ENCODE measurements at places on chromosomes 3 and 15. TPM values are rescaled to one million over a fixed set of nuclear protein-coding genes. Genes with fewer than 3 reads are reported as not detected.
A peak's percentile ranks its signal among the peaks of the same experiment; 100 is the strongest.

DNA sequence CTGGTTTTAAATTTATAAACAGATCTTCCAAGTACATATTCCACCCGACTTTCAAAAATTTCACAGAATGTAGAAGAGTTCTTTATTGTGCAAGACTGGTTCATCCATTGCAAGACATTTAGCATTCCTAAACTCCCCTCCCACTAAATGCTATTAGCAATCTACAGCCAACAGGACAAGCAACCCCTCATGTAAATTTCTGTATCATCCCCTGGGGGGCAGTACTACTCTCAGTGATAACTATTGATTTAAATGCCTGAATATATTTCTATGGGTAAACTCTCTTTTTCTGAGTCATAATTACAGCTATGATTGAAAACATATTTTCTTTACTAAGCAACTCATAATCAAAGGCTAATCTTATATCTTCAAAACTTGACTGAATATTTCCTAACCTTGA lies 10.7 kb upstream of the SLC15A2 start:
- DNase-seq = peak; percentile 8

Gene SOX14
- total RNA-seq = not detected

Gene FAH
- total RNA-seq = 38.1 TPM

DNA sequence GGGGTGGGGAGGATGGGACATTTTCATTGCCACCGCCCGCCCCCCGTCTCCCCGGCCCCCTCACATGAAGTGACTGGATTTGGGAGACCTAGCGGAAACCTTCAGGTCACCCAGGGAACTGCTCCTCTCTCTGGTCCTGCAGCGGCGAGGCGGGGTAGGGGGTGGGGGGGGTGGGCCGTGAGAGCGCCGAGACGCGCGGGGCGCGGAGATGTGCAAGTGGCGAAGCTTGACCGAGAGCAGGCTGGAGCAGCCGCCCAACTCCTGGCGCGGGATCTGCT lies 712 bp upstream of the MME start:
- DNase-seq = peak; percentile 59

DNA sequence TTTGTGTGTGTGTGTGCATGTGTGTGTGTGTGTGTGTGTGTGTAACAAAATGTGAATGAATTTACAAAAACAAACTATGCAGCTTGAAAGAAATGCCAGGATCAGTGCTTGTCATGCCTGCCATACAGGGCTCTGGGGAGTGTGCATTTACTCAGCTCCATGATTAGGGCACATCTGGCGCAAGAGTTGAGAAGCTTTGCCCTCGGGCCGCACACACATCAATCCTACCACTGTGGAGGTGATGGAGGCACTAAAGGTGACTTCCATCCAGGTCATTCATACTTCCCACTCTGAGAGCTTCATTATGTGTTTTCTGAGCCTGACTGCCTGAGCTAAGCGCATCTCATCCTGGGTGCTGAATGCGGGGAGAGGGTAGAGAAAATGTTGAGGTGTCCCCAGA lies 72.0 kb upstream of the ZBED2 start:
- no peak for DNase-seq

DNA sequence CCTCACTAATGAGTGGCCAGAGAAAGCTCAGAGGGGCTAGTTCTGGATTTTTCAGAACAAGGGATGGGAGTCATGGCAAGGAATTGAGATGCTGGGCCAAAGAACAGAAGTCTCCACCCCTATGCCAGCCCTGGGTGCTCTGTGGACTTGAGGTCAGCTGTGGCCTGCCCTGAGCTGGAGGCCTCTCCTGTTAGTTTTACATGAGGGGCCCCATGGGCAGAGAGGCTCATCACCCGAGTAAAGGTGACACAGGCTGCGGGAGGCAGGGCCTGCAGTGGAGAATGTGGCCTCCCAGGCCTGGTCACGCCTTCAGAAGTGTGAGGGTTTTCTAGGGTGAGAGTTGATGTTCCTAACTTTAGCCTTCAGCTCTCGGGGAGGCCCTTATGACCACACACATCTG lies 44.9 kb downstream of the ABHD5 start:
- DNase-seq = no peak

DNA sequence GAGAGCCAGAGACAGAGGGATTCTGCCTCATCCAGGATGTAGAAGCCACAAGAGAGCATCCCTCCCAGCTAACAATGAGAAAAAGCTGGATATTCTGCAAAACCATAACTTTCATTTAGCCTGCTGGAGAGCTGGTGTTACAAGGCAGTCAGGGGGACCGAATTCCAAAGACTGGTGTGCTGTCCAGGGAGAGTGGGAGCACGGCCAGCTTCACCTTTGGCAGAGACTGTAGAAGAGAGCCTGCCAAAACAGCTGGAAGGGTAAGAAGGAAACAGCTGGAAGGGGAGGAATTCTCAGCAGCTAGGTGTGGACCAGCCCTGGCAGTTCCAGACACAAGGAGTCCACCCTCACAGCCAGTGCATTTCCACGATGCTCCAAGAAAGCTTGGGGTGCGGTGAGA lies 109.9 kb upstream of the LINGO1 start:
- DNase-seq = peak; percentile 1

DNA sequence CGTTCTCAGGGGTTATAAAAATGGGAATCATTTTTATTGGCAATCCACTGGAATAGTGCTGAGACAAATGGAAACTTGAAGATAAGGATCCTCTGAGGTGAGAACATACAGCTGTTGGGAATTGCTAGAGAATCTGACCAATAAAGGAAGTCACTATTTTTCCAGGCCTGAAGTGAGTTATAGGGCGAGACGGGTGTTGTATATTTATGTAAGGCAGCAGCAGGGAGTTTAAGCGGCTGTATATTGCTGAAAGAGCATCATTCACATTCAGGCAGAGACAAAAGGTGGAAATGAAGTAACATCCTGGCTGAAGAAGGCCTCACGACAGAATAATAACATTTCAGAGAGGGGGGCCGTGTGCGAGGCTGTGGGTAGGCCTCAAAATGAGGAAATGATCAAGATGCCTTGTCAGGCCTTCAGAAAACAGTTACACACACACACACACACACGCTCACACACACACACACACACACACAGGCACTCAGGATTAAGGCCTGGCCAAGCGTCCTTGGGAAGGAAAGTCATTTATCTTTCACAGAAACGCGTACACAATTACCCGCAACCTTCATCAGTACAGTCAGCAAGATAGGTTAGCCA lies 964.9 kb upstream of the NR2F2 start:
- DNase-seq = peak; percentile 22

- DNase-seq = no peak
Observed at GRCh38 chr15:65423150-65423975, 616 bp upstream of the IGDCC4 start.

DNA sequence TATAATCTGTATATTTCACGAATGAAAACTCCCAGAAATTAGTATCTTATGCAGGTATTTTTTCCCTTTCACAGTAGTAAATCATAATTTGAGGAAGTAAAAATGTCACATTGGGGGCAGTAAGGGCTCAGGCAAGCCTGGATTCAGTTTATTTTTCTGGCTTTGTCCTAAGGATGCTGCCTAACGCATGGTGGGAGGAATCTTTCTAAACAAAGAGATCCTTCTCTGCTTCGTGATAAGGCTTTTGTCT lies 35.7 kb downstream of the DNASE1L3 start:
- DNase-seq = no peak

Gene CHAC1
- total RNA-seq = 4.7 TPM

Gene TIMP4
- total RNA-seq = 12.3 TPM

DNA sequence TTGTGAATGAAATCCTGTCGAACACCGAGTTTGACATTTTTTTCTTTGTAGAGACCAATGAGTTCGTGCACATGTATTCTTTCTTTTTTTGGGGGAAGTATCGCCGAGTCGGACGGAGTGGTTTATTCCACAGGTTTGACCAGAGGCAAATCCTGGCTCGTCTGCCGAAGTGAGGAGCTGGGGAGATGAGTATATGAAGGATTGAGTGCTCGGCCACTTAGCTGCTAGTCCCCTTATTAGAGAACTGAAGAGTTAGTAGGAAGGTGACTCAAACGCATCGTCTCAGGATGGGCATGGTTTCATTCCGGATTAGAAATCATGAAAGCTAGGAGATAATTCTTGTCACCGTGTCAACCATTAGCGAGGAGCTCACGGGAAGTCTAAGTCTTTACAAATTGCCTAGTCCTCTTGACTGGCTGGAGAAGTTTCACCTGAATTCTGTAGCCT lies 154.7 kb upstream of the GOLIM4 start:
- peak; percentile 4 for DNase-seq

DNA sequence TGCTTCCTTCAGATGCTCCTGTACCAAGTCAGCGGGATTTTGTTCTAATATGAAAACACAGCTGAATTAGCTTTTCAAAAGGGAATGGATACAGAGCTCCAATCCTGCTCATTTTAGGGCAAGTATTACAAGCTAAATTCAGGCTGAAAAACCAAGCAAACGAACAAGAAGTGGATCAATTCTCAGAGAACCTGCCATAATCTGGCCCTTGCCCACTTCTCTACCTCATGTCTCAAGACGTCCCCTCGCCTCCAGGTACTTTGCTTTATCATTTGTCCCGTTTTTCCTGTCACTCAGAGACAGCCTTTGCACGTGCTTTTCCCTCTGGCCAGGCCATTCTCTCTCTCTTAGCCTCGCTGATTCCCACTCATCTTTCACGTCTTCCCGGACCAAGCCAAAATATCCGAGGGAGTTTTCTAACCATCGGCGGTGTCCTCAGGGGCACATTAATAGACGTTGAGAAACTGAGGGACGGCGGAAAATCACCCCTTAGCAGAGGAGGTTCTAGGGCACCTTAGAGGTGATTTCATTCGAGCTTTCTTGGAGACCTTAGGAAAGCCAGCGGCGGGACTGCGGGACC lies 654 bp downstream of the SUSD5 start:
- DNase-seq = peak; percentile 29

DNA sequence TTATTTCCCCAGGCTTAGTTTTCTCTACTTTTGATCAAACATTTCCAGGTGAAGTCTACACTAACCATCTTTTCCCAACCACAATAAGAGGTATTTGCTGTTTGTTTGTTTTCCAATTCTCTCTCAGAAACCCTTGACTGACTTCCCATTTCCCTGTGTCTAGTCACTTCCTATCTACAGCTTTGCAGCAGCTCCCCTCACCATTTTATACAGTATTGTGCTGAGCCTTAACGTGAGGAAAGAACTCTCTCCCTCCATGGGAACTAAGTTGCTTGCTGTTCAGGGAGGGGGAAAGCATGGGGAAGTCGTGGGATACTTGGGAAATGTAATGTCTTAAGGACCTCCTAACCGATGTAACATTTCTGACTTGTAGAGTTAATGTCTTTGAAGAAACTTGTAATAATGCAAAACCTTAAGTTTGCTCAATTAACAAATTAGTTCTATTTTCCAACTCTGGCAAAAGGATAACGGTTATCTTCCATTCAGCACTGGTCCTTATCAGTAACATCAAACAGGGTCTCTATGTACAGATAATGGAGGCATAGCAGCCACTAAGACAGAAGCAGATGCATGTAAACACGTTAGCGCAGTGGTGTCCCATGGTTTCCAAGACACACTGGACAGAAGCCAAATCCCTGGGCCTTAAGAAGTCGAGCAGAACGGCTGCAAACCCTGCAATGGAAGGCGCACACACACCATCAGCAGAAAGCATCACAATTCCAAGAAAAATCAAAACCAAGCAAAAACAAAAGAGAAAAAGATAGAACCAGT lies 39.7 kb downstream of the NPTN start:
- no peak for DNase-seq

DNA sequence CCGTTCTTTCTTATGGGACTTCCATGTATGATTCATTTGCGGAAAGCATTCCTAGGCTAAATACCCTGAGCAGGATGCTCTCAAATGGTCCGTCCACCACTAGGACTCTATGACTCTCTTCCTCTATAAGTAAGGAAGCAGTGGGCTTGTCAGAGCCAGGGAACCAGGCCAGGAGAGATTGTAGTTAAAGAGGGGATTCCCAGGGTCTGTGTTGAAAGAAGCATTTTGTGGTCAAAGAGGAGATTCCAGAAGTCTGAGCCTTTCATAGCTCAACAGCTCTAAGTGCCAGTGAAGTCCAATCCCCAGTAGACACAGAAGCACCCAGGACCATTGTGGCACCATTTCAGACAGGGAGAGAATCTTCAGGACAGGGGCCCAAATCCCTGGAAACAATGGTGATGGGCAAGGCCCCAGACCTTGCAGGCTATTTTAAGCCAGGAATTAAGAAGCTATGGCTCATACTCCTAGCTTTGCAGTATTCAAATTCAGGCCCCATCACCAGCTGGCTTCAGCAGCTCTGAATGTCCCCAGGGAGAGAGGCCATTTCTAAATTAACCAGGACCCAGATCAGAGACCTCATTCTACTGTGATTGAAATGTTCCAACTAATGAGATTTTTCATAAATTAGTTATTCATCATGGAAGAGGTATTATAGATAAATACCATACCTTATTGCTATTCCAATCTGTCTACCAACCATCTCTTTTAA lies 81.7 kb downstream of the CD47 start:
- DNase-seq = peak; percentile 92

Gene ZPLD1
- total RNA-seq = 0.33 TPM

Gene ZNF280D
- total RNA-seq = 30.9 TPM

DNA sequence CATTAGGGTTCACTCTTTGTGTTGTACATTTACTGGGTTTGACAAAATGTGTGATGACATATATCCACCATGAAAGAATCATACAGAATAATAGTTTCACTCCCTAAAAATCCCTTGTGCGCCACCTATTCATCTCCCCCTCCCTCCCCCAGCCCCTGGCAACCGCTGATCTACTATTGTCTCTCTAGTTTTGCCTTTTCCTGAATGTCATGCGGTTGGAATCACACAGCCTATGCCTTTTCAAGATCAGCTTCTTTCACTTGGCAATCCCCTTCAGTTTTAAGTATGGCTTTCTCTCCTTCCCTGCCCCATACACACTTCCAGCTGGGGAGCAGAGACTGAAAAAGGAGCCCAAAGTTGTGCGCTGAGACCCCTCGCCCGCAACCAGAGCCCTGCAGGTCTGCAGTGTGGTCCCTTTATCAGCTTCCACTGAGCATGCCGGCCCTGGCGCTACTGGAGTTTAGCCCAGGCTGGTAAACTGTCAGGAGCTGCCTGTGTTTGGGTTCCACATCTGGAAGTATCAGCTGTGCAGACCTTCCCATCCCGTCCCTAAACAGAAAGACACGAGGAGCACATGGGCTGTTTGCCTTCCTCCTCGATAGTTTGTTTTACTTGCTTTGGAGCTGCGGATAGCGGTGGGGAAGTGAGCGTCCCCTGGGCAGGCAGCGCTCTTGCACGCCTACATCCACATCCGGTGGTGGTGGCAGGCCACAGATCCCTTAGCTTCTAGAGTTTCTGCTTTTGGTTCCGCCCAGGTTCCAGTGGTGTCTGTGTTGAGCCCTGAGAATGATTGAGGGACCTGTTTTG lies 12.3 kb downstream of the BOC start:
- DNase-seq = no peak
